ENCODE measurements at places on chromosomes 1 and 21.
A peak's percentile ranks its signal among the peaks of the same experiment; 100 is the strongest.

- no peak for DNase-seq
Observed at GRCh38 chr1:41837691-41838090, 81.0 kb downstream of the HIVEP3 start.

GRCh38 chr1:8055973-8056372, 29.9 kb upstream of the ERRFI1 start:
- DNase-seq = no peak

DNA sequence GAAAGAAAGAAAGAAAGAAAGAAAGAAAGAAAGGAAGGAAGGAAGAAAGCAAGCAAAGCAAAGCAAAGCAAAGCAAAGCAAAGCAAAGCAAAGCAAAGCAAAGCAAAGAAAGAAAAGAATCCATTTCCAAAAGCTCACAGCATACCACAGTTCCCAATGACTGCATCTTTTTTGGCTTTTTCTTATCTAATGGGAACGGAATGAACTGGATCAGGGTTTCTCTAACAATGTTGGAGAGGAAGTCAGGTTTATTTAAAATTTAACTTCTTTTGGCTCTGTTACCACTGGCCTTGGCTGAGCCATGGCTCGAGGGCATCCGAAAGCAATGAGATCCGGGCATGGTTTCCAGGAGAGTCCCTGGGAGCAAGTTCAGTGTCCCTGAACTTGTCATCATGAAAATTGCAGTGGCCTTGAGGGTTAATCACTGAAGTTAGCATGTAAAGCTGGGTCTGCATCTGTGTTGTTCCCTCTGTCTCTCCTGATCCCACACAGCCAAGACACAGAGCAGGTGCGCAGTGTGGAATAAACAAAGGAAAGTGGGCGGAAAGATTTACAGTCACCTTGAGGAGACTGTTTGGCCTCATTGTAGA, 34.6 kb upstream of the CTPS1 start:
- no peak for DNase-seq

- no peak for DNase-seq
Observed at GRCh38 chr1:119639109-119639508, 9.0 kb downstream of the ZNF697 start.

DNA sequence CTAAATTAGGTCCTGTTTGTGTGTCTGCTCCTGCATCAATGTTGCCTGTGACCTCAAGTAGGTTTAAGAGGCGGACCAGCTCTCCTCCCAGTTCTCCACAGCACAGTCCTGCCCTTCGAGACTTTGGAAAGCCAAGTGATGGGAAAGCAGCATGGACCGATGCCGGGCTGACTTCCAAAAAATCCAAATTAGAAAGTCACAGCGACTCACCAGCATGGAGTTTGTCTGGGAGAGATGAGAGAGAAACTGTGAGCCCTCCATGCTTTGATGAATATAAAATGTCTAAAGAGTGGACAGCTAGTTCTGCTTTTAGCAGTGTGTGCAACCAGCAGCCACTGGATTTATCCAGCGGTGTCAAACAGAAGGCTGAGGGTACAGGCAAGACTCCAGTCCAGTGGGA, 79.9 kb downstream of the PRDM2 start:
- no peak for DNase-seq

GRCh38 chr1:69707103-69707502, 139.4 kb downstream of the LRRC7 start:
- DNase-seq = no peak

- no peak for DNase-seq
Observed at GRCh38 chr1:7229696-7230631, 444.7 kb downstream of the CAMTA1 start.

DNA sequence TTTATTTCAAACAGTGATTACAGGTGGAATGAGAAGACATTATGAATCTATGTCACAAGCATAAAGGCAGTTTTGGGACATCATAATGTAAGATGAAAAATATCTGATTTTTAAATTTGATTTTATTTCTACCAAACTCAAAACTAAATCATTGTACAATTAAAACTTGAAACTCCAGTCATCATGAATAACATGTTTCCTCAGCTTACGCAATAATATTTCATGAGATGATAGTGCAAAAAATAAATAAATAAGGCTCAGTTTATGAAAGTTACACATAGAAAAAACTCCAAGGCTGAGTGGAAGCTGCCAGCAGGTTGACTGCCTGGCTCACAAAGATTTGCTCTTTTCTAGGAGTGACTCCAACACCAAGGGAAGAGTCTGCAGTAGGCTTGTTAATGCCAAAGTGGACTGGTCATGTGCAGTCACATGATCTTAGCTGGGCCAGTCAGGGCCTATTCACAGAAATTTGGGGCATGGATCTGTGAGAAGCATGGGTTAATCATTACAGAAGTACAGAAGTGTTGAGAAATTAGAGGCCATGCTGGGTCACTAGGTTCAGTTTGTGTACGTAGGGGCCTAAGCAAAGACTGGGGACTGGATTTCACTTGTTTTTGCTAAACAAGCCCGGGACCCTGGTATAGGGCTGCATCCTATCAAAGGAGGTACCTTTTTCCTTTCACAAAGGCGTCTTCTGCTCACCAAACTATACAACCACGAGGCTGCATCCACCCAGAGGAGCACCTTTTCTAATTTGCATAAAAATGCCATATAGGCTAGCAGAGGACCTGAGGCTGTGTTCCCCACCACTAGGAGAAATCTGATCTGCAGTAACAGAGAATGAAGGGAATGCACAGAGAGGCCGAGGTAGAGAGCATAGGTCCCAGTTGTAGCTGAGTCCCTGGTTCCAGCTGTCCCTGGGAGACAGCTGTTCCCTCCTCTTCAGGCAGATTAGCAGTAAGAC, 4.9 kb upstream of the ABCA4 start:
- no peak for DNase-seq

DNA sequence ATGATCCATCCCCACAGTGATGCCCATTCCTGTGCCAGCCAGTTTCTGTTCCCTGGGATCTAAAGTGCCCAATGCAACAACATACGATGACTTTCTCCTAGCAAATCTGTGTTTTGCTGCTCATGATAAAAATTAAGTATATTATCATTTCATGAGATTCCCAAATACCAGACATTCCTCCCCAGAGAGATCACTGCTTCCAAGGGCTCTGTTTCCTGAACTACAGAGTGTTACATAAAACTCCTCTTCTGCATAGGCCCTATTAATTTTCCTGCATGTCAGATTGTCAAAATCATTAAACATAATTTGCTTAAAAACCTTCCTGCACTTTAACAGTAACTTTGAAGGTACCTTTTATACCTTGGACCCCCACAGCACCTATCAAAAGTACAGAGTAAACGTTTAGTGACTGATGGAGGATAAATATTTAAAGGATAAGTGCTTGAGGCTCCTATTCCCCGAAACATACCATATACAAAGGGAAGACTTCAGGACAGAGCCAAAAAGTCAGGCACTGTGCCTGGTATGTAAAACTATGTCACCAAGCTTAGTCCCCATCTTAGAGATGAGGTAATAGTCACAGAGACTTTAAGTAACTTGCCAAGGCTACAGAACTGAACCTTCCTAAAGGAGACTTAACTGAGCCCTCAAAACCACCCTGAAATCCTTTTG, 50.2 kb downstream of the SLC25A24 start:
- DNase-seq = no peak

GRCh38 chr1:184215274-184215925, 163.9 kb downstream of the TSEN15 start:
- no peak for DNase-seq

GRCh38 chr1:112803906-112804762, 89.0 kb upstream of the PPM1J start:
- peak; percentile 37 for DNase-seq

GRCh38 chr21:33259428-33259827, 6.7 kb upstream of the IL10RB start:
- no peak for DNase-seq

DNA sequence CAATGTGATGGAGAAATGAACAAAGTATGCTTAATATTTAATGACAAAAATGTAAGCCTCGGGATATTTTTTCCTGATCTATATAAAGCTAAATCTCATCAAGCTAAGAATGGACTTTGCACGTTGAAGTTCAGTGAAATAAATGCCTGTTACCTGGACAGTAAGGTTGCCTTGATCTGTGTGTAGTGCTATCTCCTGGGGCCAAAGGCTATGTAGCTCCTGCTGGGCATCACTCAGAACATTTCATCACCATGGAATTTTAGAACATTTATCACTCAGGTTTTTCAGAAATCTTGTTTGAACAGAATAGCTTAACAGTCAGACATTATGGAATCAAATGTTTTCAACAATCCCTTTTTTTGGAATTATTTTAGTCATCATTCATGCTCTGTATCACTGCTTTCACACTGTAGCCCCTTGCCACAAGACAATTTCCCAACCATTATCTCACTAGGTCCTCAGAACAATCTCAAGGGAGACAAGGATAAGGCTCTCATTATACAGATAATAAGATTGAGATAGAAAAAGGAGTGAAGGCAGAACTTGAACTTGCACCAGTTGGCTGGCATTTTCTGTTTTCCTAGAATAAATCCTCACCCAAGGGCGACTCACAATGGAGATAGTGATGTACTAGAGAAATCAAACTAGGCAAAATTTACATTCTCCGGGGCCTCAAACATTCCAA, 3.7 kb downstream of the OR10J1 start:
- no peak for DNase-seq

DNA sequence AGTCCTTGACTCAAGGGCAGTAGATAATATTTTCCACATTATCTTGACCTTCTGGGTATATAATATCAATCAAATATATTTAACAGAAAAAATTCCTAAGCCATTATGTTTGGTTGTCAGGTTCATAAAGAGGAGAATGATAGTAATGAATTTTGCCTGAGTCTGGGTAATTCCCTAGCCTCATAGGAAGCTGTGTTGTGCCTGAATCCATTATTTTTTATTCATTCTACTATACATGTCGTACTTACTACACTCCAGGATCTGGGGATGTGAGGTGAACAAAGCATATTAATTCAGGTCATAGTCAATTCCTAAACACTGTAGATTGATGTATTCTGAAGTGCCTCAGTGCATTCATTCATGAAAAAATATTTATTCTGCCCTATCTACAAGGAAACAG, 204.2 kb downstream of the PTGER3 start:
- DNase-seq = no peak

DNA sequence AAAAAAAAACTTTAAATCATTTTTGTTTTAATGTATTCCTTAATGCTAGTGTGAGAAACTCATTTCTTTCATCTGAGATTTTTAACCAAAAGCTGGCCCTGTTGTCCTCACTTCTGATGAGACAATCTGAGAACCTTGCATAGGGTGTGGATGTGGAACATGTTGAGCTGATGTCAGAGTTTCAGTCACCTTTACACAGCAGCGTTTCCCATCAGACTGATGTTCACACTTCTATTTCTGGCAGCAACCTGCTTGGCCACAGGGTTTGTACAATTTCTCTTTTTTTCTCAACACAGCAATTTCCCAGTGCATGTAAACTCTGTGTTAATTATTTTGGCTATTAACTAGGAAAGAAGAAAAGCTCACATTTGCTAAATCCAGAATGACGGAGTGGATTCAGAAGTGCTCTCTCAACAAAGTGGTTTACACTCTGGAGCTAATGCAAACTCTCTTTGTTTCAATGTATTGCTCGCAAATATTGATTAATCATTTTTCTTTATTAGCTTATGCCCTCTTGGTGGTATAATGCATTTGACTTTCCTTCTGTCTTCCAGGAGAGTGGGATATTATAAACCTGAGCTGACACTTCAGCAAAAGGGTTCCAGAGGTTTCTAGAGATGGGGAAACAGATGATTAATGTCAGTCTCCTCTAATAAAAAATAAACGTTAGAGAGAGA, 70.5 kb upstream of the HSPA13 start:
- DNase-seq = no peak

GRCh38 chr1:1215881-1216605, 2.1 kb upstream of the TNFRSF4 start:
- no peak for DNase-seq

DNA sequence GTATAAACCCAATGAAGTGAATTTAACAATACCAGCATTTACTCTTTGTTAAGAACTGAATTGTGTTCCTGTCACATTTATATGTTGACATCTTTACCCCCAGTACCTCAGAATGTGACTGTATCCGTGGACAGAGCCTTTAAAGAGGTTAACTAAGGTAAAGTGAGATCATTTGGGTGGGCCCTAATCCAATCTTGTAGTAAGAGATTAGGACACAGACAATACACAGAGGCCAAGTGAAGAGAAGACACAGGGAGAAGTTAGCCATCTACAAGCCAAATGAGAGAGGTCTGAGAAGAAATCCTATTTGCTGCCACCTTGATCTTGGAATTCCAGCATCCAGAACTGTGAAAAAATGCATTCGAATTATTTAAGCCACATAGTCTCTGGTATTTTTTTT, 22.9 kb upstream of the WARS2 start:
- no peak for DNase-seq

GRCh38 chr1:152866321-152866720, 6.5 kb downstream of the LCE7A start:
- no peak for DNase-seq

- no peak for DNase-seq
Observed at GRCh38 chr21:35530766-35531165, 481.7 kb upstream of the RUNX1 start.

DNA sequence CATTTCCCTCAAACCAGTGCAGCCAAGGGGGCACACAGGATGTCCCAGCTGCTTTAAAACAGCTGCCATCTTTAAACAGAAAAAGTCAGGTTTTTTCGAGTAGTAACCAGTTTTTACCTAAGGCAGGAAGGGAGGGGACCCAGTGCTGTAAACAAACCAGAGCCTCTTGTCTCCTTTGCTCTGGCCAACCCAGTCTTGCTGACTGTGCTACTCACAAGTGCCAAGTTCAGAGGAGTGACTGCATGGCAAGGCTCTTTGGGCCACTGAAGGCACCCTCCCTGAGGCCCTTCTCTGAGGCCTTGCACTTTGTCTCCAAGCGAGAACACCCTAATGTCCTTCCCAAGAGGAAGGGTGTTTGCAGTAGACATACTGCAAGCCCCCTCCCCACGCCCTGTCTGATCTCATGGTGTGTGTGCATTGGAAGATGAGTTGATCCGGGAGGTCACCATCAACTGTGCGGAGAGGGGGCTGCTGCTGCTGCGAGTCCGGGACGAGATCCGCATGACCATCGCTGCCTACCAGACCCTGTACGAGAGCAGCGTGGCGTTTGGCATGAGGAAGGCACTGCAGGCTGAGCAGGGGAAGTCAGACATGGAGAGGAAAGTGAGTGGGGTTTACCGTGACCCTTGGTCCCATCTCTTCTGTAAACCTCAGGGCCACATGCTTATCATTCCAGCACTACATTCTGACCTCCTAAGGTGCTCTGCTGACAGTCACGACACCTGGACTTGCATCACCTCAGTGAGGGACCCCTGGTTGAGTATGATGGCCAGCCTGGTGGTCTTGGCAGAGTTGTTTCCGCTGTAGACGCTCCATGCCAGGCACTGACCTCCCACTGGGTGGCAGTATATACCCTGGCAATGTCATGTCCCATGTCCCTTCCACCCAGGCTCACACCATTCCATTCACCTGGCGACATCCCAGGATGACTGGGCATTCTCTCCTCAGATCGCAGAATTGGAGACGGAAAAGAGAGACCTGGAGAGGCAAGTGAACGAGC, 4.7 kb downstream of the DNALI1 start:
- peak; percentile 34 for DNase-seq

All from Kasumi-1 (cell line).